ENCODE measurements at places on chromosomes 3 and 15.

- DNase-seq = no peak
These were observed 376.7 kb upstream of the PDZRN3 start for GRCh38 chr3:74001436-74001835.

- DNase-seq = no peak
These were observed 36.7 kb upstream of the SLC6A11 start for GRCh38 chr3:10779293-10779805.

GRCh38 chr15:48309740-48310139 is 21.5 kb upstream of the DUT start:
- no peak for DNase-seq

- no peak for DNase-seq
These were observed 31.3 kb downstream of the SHQ1 start for GRCh38 chr3:72816862-72817355.

Data from NCI-H1092 (cell line).